ENCODE measurements at places on chromosomes 5 and 9. TPM values are rescaled to one million over a fixed set of nuclear protein-coding genes. Genes with fewer than 3 reads are reported as not detected.

DNA sequence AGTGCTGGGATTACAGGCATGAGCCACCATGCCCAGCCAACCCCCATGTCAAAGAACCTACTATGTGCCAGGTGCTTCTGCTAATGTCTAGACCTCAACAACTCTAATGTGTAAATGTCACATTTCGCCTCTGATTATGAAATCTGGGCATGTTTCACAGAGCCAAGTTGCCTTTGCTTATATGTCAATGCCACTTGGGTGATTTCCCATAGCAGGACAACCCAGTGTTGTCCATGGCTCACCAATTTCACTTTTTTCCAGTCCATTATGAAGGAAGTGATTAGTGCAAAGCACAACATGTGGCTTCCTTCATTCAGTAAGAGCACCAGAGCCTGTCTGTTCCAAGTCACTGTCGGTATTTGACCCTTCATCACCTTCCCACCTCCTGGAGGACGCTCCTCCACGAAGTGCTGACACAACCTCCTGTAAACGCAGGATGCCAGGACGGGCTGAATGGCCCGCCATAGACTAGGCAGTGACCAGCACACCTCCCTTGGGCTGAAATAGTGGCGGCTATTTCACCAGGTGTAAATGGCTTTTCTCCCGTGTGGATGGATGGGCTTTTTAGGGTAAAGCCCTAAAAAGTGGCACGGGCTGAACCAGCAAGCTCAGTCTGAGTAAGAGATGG is 962 bp upstream of the PKN3 start:
- H3K27ac ChIP-seq, result no peak overlapping the region
- no peaks in the 10 kb centered on the region for H3K27me3 ChIP-seq
- H3K36me3 ChIP-seq, result peaks cover 2% of the 10 kb centered on the region
- peaks cover 5% of the 10 kb centered on the region for H3K4me1 ChIP-seq

- no peak overlapping the region for H3K4me3 ChIP-seq
- no peak for DNase-seq
- no peaks in the 10 kb centered on the region for H3K27me3 ChIP-seq
- no peak overlapping the region for H3K27ac ChIP-seq
Observed at GRCh38 chr5:31768784-31769183, 129.9 kb downstream of the PDZD2 start.

- no peak for DNase-seq
- H3K27me3 ChIP-seq, result peaks cover 19% of the 10 kb centered on the region
- H3K36me3 ChIP-seq, result peaks cover 2% of the 10 kb centered on the region
- peaks cover 3% of the 10 kb centered on the region for H3K4me1 ChIP-seq
- no peak overlapping the region for H3K4me3 ChIP-seq
- H3K27ac ChIP-seq, result no peak overlapping the region
Observed at GRCh38 chr9:126049088-126049487, 277.5 kb upstream of the MVB12B start.

GRCh38 chr9:98567540-98568233 is 141.0 kb downstream of the GABBR2 start:
- H3K36me3 ChIP-seq, result no peaks in the 10 kb centered on the region
- no peaks in the 10 kb centered on the region for H3K4me1 ChIP-seq
- H3K27me3 ChIP-seq, result peaks cover 9% of the 10 kb centered on the region
- no peak for DNase-seq
- no peak overlapping the region for H3K27ac ChIP-seq

GRCh38 chr5:93582677-93583438 is at the start of gene NR2F1:
Gene NR2F1, plus strand, starts transcription at chr5:93583222. Its CDS starts 1,802 bp downstream, at chr5:93585024.
- H3K27me3 ChIP-seq, result peaks cover 36% of the 10 kb centered on the region
- peaks cover 36% of the 10 kb centered on the region for H3K4me1 ChIP-seq
- peaks cover 2% of the 10 kb centered on the region for H3K36me3 ChIP-seq
- no peak for DNase-seq
- H3K27ac ChIP-seq, result no peak within 1 kb of the TSS
- no peak within 1 kb of the TSS for H3K4me3 ChIP-seq

- H3K36me3 ChIP-seq, result peaks cover 15% of the 10 kb centered on the region
- no peak overlapping the region for H3K4me3 ChIP-seq
- DNase-seq, result no peak
Observed at GRCh38 chr9:37447111-37447510, 18.1 kb downstream of the ZBTB5 start.

GRCh38 chr9:77170991-77171699 is 6.2 kb upstream of the VPS13A start:
- H3K4me1 ChIP-seq, result no peaks in the 10 kb centered on the region
- H3K27ac ChIP-seq, result no peak overlapping the region
- H3K27me3 ChIP-seq, result peaks cover 7% of the 10 kb centered on the region
- H3K4me3 ChIP-seq, result no peak overlapping the region

DNA sequence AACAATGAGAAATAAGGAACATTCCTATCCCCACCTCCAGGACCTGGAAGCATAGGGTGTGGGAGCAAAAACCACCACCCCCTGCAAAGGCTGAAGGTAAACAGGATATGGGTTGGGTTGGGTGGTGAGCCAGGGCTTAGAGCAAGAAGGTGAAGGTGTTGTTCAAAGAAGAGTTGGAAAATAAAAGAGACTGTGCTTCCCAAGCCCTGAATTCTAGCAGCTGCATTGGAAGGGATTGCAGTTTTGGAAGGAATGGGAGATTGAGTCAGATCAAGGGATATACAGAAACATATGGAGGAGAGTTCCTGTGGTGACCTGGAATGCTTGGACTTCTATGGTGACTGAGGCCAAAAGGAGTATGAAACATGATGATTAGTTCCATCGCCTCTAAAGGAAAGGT is 24.7 kb upstream of the MTAP start:
- H3K4me1 ChIP-seq, result peaks cover 18% of the 10 kb centered on the region
- no peaks in the 10 kb centered on the region for H3K27me3 ChIP-seq
- no peak overlapping the region for H3K4me3 ChIP-seq
- H3K36me3 ChIP-seq, result no peaks in the 10 kb centered on the region
- DNase-seq, result no peak
- no peak overlapping the region for H3K27ac ChIP-seq

DNA sequence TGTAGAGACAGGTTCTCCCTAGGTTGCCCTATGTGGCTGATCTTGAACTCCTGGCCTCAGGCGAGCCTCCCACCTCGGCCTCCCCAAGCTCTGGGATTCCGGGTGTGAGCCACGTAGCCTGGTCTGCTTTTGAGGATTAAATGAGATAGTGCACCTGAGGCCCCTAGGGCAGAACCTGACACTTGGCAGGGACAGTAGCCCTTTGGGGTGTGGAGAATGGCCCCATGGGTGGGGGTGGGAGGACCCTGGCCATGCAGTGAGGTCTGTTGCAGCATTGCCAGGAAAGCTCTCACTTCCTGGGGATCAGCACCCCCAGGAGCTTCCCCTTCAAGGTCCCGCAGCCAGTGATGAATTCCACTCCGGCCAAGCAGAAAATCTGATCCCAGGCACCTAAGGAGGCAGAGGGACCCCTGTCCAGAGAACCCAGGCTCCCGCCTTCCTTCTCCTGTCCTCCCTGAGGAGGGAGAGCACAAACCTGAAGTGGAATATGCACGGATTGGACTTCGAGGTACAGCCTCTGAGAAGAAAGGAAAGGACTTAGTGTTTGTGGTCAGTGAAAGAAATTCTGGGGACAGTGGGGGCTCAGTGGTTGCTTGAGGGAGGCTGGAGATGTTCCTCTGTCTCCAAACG is 73.9 kb upstream of the UNC5A start:
- peaks cover 18% of the 10 kb centered on the region for H3K4me1 ChIP-seq
- DNase-seq, result peak; percentile 22
- no peak overlapping the region for H3K4me3 ChIP-seq
- H3K27me3 ChIP-seq, result peaks cover 67% of the 10 kb centered on the region
- peak overlapping the region; percentile 17 for H3K27ac ChIP-seq

DNA sequence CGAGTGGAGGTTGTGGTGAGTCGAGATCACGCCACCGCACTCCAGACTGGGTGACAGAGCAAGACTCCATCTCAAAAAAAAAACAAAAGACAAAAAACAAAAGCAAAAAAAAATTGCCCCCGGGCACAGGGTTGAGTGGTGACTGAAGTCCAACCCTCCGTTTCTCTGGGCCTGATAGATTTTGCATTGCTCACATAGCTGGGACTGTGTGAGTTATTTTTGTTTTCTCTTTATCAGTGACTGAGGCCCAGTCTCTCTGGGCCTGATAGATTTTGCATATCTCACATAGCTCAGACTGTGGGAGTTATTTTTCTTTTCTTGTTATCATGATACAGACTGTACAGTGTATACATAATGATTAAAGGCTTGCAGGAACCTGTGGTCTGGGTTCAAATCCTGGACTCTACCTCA is 2.6 kb upstream of the SLC28A3 start:
- H3K4me3 ChIP-seq, result no peak overlapping the region
- H3K36me3 ChIP-seq, result no peaks in the 10 kb centered on the region
- DNase-seq, result no peak
- H3K27me3 ChIP-seq, result no peaks in the 10 kb centered on the region

DNA sequence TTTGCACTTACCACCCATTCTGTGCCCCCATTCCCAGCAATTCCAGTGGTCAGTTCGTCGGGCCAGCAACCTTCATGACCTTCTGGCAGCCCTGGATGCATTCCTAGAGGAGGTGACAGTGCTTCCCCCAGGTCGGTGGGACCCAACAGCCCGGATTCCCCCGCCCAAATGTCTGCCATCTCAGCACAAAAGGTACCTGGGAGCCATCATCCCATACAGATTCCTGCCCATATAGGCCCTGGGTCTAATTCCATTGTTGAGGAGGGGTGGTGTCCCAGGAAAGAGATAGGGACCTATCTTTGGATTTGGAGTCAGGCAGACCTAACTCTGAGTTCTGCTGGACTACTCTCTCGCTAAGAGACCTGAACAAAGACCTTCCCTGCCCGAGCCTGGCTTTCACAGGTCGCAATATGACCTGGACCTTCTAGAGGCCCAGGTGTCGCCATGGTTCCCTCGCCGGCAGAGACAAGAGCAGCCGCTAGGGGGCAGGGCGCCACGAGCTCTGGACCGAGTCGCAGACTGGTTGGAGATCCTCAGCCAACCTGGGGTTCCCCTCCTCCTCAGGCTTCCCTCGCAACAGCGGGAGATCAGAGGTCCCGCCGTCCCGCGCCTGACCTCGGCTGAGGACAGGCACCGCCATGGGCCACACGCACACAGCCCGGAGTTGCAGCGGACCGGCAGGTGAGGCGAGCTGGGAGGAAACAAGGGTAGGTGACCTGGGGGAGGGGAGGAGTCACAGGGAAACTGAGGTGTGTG is 3.1 kb downstream of the SLC4A9 start:
- no peaks in the 10 kb centered on the region for H3K27me3 ChIP-seq
- no peaks in the 10 kb centered on the region for H3K36me3 ChIP-seq
- H3K27ac ChIP-seq, result no peak overlapping the region
- H3K4me1 ChIP-seq, result peaks cover 10% of the 10 kb centered on the region
- DNase-seq, result peak; percentile 89
- H3K4me3 ChIP-seq, result peak overlapping the region; percentile 71

DNA sequence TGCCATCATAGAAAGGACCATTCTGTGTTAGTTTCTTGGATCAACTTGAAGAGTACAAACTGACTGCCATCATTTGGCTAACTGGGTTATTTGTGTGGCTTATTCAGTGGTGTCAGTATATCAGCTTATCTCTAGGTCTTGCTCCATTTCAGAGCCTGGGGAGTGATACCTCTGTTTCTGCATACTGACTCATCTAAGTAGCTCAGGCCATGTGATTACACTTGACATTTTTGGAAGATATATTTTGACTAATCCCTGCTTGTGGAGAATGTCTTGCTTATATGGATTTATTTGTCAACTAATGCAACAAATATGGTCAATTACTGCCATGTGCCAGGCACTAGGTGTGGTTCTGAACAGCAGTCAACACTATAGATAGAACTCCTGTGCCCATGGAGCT is 311.7 kb downstream of the YTHDC2 start:
- peaks cover 8% of the 10 kb centered on the region for H3K4me1 ChIP-seq
- H3K27me3 ChIP-seq, result no peaks in the 10 kb centered on the region

NR6A1 gene
- total RNA-seq, result 5.9 TPM

Data from mesothelial cell of epicardium (in vitro differentiated cells).